Fibroblast of pulmonary artery (primary cell): ENCODE measurements at places on chromosomes 6 and 20.

GRCh38 chr20:49987015-49987867 is 4.5 kb downstream of the SNAI1 start:
- DNase-seq = peak; percentile 38

DNA sequence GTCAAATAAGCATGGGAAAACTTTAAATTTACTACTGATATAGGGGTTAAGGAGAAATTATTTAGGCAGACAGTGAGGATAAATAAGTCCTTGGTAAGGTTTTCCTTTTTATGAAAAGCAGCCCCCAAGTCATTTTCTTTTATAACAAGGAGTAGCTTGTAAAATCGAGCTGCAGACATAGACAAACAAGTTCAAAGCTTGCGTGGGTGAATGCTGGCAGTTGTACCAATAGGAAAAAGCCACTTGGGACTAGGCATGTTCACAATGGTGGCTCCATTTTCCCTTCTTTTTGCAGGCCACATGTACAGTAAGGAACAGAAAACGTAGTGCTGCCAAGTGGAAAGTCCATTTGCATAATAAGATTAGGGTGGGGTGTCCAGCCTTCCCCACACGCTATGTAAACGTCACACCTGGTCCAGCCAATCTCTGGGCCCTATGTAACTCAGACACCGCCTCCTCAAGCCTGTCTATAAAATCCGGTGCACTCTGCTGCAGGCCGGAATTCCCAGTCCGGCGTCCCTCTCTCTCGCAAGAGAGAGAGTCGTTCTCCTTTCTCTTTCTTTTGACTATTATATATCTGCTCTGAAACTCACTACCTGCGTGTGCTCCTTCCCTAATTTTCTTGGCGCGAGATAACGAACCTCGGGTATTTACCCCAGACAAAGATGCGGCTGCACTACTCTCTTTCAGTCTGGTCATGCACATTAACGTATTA is 217.1 kb upstream of the MAN1A1 start:
- no peak for DNase-seq

DNA sequence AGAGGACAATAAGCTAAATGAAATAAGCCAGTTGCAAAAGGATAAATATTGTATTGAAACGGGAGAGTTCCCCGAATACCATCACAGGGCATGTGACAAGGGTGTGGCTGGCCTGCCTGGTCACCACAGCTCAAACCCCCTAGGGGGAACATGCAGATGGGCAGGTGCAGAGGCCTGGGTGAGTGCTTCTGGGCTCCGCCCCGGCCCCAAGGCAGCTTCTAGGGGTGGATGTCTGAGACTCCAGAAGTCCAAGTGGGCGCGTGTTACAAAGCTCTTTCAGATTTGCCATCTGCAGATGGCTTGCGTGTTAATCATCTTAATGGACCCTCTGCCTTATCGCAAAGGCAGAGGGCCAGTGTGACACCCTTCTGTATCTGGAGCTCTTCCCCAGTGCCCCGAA is 559.2 kb upstream of the IMPG1 start:
- no peak for DNase-seq

- peak; percentile 33 for DNase-seq
These were observed 9.5 kb upstream of the SLC17A3 start for GRCh38 chr6:25883536-25883935.

GRCh38 chr6:74936886-74937285 is 269.0 kb downstream of the COL12A1 start:
- DNase-seq = peak; percentile 34

DNA sequence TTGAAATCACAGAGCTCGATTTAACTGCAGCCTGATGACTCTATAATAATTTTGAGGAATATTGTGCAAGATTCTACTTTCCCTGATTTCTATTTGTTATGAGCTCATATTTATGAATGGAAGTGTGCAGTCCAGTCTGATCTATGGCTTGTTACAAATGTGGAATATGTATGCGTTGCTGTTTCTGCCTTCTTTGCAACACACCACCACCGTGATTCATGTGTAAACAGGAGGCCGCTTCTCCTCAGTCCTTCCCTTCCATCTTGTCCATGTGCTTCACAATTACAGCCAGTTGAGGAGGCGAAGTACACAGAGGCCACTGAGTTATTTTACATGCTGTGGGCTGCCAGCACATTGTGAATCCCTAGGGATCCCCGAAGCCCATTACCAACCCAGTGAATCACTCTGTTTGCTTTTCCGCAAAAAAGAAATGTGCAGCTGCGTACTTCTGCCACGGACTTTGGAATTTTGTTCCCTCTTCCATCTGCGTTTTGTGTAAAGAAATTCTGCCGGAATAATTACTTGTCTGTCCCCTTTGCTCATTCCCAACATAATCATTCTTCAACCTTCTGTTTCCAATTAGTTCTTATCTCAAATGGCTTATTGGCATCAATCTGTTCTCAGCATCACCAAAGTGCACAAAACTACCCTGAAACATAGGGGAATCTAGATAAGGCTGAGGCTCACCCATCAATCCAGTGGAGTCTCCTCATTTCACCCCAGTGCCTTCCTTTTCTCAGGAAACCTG is 551.6 kb upstream of the CITED2 start:
- peak; percentile 65 for DNase-seq

- no peak for DNase-seq
These were observed 210.6 kb downstream of the KIF16B start for GRCh38 chr20:16362642-16363041.

DNA sequence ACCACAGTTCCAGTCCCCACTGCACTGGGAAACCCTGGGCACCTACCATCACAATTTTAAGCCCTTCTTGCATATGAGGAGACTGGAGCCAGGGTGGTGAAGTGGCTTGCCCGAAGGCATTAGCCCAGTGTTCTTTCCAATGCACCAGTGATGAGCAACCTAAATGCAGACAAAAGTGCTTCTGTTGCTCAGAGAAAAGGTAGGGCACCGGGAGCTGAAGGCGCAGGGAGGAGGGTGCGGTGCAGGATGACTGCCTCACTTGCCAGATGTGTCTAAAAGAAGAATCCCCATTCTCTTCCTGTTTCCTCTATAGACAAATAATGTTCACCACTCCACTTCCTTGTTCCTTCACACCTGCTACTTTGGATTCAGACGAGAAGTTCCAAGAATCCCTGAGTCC is 86.5 kb downstream of the QRSL1 start:
- DNase-seq = no peak

DNA sequence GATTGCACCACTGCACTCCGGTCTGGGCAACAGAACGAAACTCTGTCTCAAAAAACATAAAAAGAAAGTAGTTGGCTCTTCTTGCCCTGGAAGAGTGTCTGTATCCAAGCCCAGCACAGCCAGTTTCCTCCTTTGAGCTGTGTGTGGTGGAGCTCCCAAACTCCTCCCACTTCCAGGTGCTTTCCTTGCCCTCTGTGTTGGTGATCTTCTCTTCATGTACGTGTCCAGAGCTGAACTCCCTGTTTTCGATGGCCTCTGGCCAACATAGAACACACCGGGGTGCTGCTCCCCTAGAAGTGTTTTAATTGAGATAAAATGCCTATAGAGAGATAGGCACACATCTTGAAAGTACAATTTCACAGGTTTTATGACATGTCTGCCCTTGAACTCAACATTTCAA is 16.7 kb upstream of the SGK2 start:
- no peak for DNase-seq

DNA sequence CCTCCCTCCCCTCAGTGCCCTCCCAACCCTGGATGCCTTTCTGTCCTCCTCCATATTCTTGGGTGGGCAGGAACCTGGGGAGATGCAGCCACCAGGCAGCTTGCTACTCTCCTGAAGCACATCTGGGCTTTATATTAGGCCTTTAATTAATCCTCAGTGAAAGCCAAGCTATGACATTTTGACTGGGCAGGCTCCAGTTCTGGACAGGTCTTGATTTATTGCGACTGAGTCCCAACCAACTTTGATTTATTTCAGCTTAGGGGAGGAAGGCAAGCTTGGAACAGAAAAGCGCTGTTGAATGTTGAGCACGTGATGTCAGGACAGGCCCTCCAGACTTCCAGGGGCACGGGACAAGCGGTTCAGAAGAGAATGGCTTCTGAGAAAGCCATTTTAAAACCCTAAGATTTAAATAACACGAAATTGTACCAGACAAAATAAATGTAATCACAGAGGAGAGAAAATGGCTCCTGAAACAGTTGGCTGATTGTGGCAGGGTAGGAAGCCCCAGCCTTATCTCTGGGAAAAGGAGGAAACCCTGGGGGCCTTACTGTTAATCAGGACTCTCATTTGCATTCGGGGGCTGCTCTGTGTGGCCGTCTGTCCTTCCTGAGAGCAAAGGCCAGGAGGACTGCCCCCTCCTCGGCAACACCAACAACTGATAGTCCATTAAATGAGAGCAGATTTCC is 294.2 kb downstream of the FOXC1 start:
- no peak for DNase-seq

DNA sequence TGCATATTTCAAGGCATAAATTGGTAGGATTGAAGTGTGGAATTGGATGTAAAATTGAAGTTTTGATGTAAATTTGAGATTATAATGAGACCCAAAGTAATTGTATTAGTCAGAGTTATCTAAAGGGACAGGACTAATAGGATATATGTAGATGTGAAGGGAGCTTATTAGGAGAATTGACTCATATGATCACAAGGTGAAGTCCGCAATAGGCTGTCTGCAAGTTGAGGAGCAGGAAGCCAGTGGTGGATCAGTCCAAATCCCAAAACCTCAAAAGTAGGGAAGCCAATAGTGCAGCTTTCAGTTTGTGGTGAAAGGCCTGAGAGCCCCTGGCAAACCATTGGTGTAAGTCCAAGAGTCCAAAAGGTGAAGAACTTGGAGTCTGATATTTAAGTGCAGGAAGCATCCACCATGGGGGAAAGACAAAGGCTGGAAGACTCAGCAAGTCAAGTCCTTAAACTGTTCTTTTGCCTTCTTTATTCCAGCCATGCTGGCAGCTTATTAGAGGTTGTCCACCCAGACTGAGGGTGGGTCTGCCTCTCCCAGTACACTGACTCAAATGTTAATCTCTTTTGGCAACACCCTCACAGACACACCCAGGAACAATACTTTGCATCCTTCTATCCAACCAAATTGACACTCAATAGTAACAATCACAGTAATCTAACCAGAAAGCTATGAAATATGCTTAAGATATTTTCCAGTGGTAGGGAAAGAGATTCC is 442.6 kb upstream of the PTCHD4 start:
- DNase-seq = no peak

GRCh38 chr20:57653910-57654309 is 33.7 kb upstream of the ZBP1 start:
- no peak for DNase-seq

GRCh38 chr20:31721408-31722256 is 1.0 kb downstream of the BCL2L1 start:
- no peak for DNase-seq

- peak; percentile 68 for DNase-seq
These were observed 143.7 kb downstream of the RALGAPA2 start for GRCh38 chr20:20568604-20569205.

DNA sequence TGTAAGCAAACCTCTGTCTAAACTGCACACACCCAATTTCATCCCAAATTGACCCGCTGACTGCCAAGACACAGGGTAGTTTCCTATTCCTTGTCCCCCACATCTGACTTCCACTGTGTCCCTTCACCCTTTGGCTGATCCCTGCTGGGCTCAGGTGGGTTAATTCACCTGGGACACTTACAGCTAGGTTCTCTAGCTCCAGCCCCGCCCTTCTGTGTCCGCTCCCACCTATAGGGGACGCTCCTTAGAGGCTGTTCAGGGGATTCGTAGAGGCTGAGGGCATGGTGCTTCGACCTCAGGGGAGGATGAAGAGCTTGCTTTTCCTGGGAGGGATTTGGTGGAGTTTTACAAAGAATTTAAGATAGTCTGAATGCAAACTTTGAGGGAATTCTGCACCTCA is 4.0 kb upstream of the CD93 start:
- no peak for DNase-seq

- DNase-seq = peak; percentile 91
These were observed 62.0 kb downstream of the HIVEP2 start for GRCh38 chr6:142883011-142883410.

GRCh38 chr6:160974304-160974771 is 17.2 kb upstream of the MAP3K4 start:
- DNase-seq = peak; percentile 92

GRCh38 chr6:161429921-161430490 is 156.1 kb upstream of the AGPAT4 start:
- peak; percentile 43 for DNase-seq

DNA sequence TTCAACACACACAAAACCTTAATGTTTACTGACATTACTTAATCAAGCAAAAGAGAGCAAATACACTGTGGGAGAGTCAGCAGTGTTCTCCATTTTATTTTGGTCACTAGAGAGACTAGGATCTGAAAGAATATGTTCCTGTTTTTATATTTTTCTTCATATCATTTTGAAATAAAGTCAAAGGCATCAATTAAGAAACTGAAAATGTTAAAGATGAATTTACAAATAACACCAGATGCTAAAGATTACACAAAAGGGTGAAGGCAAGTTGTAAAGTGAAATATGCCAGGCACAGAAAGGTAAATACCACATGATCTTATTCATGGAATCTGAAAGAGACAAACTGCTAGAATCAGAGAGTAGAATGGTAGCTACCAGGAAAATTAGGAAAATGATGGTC is 60.3 kb upstream of the FABP7 start:
- DNase-seq = no peak

DNA sequence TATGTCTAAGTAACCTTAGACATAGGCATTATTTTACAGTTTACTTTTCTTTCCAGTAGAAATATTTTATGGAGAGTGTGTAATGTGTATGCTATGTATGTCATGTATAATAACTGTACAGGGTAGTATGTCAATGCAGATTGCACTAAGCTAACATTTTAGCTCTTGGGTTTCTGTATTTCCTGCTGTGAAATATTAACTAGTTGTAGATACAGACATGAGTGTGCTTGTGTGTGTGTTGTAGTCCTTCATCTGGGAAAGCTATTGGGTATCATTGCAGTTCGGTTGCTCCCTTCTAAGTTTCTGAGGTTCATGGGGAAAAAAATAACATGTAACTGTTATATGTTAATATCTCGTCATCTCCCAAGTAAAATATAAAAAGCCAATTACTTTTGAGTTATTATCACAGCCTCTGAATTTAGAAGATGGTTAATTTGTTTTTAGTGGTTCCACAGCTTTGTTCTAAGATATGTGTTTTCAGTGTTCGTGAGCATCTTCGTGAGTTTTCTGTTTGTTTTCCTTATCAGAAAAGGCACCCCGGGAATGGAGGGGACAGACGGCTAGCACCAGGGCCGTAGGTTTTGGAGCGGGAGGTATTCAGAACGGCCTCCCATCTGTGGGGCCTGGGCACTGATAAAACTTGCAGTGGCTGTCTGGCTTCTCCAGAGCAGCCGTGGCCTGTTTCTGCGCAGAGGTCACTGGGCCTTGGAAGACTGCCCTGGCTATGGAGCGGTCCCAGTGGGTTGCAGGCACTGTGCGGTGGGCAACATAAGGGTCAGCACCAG is 215.0 kb downstream of the ARID1B start:
- DNase-seq = no peak

DNA sequence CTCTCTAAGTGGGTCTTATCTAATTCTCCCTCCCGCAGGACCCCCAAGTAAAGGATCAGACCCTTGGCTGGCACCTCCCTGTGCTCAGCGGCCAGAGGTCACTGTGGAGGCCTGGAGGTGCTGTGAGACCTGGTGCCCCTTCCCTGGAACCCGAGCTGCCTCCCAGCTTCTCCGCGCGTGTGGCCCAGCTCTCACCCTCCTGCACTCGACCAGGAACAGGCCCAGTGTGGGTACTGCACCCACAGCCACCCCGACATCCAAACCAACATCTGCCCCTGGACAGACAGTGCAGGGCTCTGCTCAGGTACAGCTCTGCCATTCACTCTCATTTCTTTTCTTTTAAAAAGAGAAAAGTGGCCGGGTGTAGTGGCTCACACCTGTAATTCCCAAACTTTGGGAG is 42.4 kb downstream of the TMEM242 start:
- no peak for DNase-seq

GRCh38 chr20:40810332-40811000 is 121.4 kb upstream of the MAFB start:
- no peak for DNase-seq

GRCh38 chr20:44580581-44581268 is 1.7 kb upstream of the PKIG start:
- no peak for DNase-seq
